Parietal lobe (tissue), 2 donors: ENCODE measurements at places on chromosomes 16 and 17. TPM values are rescaled to one million over a fixed set of nuclear protein-coding genes. Genes with fewer than 3 reads are reported as not detected.

Gene ANKRD40CL
- total RNA-seq: not detected

Gene SLC5A10
- total RNA-seq: not detected

Gene SLC16A13
- total RNA-seq: 0.31 TPM

Gene KRT33B
- total RNA-seq: not detected

Gene SOX8
- total RNA-seq: 28.5 TPM

Gene MPV17L
- total RNA-seq: 11.3 TPM

Gene MYH2
- total RNA-seq: not detected

Gene SMTNL2
- 5.6 TPM for total RNA-seq

Gene CXCL16
- total RNA-seq: 0.63 TPM

Gene MIS12
- 32.9 TPM for total RNA-seq

Gene OR1F1
- 0.94 TPM for total RNA-seq

Gene CCL17
- not detected for total RNA-seq

Gene HCRT
- total RNA-seq: not detected

Gene GDPD3
- 1.9 TPM for total RNA-seq

Gene IKZF3
- total RNA-seq: under 0.01 TPM

Gene CHST6
- 0.94 TPM for total RNA-seq

Gene ASGR2
- total RNA-seq: not detected

Gene TEDC2
- 12.2 TPM for total RNA-seq

Gene SBK1
- 39.8 TPM for total RNA-seq

Gene PPP1R27
- total RNA-seq: not detected

Gene CDYL2
- 11.6 TPM for total RNA-seq

Gene ABI3
- not detected for total RNA-seq

Gene CSH1
- not detected for total RNA-seq

Gene CHST4
- not detected for total RNA-seq

Gene UNC45B
- total RNA-seq: under 0.01 TPM

Gene ZDHHC1
- 5.0 TPM for total RNA-seq

Gene CD300LG
- total RNA-seq: not detected

Gene CTF1
- 0.31 TPM for total RNA-seq

Gene CTRB2
- total RNA-seq: not detected

Gene PRSS8
- not detected for total RNA-seq

Gene SYCE1L
- total RNA-seq: 2.8 TPM

Gene CD300H
- not detected for total RNA-seq

Gene TM4SF5
- total RNA-seq: not detected

Gene KRT28
- total RNA-seq: not detected

Gene ECI1
- total RNA-seq: 16.3 TPM

Gene ZNF689
- 11.0 TPM for total RNA-seq

Gene C1QL1
- 2.2 TPM for total RNA-seq

Gene ITGAX
- total RNA-seq: 1.3 TPM

Gene KCTD19
- 0.31 TPM for total RNA-seq

Gene MGAT5B
- 53.8 TPM for total RNA-seq

Gene NUDT16L1
- 32.6 TPM for total RNA-seq

Gene COX11
- 112 TPM for total RNA-seq
